NCI-H460 (cell line): ENCODE measurements at places on chromosomes 1 and 21. TPM values are rescaled to one million over a fixed set of nuclear protein-coding genes. Genes with fewer than 3 reads are reported as not detected.

The SOAT1 gene
- 14.4 and 22.8 TPM in 2 replicates for total RNA-seq

The TMEM52 gene
- 2.8 and 3.6 TPM in 2 replicates for total RNA-seq

The FALEC gene
- total RNA-seq, result not detected in 2 replicates

The TMEM269 gene
- total RNA-seq, result 0.12 and 0.20 TPM in 2 replicates

The SLC5A9 gene
- not detected in 2 replicates for total RNA-seq

The ASPM gene
- total RNA-seq, result 57.8 and 67.7 TPM in 2 replicates

The ADAM30 gene
- not detected in 2 replicates for total RNA-seq

The SPRR5 gene
- total RNA-seq, result not detected in 2 replicates

The KIF14 gene
- total RNA-seq, result 29.4 and 34.3 TPM in 2 replicates

The SLC45A3 gene
- 2.0 and 2.1 TPM in 2 replicates for total RNA-seq

The VSIG8 gene
- total RNA-seq, result 0.05 TPM in 1 of 2 replicates, not detected in the other
